ENCODE measurements at places on chromosomes 3 and 15.

GRCh38 chr3:171648069-171648468 is 162.2 kb downstream of the PLD1 start:
- no peak for DNase-seq

GRCh38 chr15:34795267-34796081 is at the start of gene ACTC1:
ACTC1 (minus strand) TSS chr15:34795549; CDS start chr15:34794808, 741 bp downstream.
- no peak for DNase-seq

GRCh38 chr3:58880182-58880581 is 169.6 kb downstream of the CFAP20DC start:
- no peak for DNase-seq

DNA sequence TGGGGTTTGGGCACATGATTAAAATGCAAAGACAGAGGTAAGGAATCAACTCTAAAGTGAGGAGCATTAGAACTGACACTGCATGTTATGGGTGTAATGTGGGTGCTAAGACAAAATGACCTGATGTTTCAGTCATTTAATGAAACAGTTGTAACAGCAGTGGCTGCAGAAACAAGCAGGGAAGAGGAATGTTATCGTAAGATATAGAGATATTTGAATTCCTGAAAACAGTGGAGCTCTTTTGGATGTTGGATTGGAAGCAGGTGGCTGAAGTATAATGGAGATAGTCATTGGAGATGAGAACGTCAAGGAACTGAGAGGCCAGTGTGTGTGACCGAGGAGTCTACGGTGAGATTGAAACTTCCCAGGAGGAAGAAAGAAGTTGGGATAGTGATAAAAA is 1065.2 kb downstream of the ZPLD1 start:
- no peak for DNase-seq

DNA sequence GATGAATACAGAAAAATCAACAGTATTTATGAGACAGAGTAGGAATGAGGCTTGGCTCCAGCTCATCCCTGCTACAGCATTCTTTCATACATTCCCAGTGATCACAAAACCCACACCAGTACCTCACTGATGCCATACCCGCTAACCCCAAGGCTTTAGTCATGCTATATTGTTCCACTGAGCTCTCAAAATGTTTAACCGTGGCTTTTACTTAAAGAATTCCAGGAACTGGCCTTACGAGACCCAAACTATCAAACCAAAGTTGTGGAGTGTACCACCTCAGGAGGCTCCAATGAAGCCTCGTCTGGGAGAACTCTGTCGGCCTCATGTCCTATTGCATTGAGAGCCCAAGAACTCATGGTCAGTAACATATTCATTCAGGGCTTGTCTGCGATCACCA is 278.9 kb downstream of the ULK4 start:
- DNase-seq: no peak

DNA sequence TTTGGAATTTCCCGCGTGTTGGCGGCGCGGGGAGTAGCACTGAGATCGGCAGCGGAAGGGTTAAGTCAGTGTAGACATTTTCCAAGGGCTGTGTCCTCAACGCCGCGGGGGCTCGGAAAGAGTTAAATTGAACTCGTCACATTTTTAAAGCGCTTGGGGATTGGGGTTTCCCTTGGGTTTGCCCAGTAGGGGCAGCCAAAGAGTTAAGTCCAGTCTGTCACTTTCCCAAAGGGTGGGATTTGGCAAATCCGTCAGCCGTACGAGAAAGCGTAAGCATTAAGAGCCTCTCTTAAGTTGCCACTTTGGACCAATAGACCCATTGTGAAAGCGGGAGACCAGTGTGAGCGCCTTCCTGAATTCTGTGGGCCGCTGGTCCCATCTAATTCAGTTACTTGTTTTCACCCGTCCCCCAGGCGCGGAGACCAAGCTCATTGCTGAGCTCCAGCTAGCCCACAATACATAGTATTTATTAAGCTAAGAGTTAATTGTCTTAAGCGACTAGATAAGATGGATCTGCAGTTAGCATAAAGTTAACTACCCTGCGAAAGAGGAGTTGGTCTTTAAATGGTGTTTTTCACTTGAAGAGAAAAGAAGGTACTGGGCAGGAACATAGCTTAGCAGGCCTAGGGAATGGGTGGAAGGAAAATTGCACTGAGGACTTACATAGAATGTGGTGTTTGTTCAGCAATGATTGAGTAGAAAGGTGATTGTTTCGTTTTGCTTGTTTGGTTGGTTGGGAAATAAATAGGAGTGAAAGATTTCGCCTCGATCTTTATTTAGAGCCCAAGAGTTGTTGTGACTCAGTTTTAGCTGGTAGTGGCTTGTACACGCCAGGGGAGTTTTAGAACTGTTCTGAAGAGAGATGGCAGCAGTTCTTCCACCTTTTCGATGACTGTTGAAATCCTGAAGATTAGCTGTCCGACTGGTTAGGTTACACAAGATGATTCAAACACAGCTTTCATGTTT is 932 bp downstream of the ARL8B start:
- no peak for DNase-seq

DNA sequence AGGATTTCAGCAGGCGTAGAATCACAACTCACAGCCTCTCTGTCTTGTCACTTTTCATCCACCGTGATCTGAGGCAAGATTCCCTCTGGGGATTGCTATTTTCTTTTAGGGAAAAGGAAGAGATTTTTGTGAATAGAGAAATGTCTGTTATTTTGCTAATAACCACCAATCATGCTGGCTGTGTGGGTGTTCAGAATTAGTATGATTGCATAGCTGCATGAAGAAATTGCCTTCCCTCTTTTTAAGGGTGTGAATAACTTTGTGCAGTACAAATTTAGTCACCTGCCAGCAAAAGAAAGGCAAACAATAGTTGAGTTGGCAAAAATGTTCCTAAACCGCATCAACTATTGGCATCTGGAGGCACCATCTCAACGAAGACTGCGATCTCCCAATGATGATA is 60.8 kb downstream of the KAT2B start:
- no peak for DNase-seq

DNA sequence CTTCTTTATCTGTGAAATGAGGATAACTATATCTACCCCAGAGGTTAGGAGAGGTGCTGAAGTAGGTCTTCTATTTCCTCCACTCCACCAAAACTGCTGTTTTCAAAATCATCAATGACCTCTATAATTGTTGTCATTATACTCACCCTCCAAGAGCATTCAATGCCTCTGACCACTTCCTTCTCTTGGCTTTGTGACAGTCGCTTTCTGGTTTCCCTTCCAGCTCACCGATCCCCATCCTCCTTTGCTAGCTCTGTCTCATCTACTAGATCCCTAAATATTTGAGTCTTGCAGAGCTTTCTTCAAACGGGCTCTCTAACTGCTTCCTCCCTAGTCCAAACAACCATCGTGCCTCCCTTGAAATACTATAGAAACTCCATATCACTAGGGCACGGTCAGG is 153.5 kb downstream of the RPLP1 start:
- DNase-seq: no peak

DNA sequence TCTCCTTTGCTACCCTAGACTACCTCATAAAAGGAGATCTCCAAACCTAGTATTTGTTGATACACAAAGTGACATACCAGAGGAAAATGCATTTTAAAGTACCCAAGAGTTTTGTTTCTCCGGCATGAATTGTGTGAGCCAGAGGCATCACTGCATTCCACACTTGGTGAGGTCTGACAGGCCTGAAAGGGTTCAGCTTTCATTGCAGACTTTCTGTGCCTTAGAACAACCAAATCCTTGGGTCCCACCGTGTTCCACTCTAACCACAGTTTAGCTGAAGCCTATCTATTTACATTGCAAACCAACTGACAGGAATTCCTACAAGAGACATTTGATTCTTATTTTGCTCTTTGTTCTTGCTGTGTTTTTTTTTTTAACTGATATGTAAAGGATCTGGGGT is 21.0 kb upstream of the EID1 start:
- DNase-seq: no peak

- DNase-seq: no peak
Observed at GRCh38 chr3:68855620-68856019, 76.7 kb downstream of the TAFA4 start.

GRCh38 chr3:183444748-183445147 is 16.3 kb upstream of the MCF2L2 start:
- no peak for DNase-seq

GRCh38 chr3:108183181-108183580 is 39.0 kb downstream of the IFT57 start:
- DNase-seq: no peak

- DNase-seq: no peak
Observed at GRCh38 chr3:111076732-111077131, 5.1 kb downstream of the NECTIN3 start.

- DNase-seq: no peak
Observed at GRCh38 chr3:69560116-69560515, 174.2 kb upstream of the FRMD4B start.

DNA sequence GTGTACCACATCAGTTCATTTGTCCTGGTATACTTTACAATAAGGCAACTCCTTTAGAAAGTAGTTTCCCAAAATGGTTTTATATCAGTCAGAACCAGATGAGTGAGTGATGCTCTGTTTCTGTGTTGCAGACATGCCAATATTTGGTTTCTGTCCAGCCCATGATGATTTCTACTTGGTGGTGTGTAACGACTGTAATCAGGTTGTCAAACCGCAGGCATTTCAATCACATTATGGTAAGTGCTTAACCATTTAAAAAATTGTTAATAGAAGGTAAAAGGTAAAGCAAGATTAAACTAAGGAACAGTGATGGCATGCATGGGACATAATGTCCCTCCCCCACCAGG is 40.0 kb upstream of the SCAANT1 start:
- no peak for DNase-seq

DNA sequence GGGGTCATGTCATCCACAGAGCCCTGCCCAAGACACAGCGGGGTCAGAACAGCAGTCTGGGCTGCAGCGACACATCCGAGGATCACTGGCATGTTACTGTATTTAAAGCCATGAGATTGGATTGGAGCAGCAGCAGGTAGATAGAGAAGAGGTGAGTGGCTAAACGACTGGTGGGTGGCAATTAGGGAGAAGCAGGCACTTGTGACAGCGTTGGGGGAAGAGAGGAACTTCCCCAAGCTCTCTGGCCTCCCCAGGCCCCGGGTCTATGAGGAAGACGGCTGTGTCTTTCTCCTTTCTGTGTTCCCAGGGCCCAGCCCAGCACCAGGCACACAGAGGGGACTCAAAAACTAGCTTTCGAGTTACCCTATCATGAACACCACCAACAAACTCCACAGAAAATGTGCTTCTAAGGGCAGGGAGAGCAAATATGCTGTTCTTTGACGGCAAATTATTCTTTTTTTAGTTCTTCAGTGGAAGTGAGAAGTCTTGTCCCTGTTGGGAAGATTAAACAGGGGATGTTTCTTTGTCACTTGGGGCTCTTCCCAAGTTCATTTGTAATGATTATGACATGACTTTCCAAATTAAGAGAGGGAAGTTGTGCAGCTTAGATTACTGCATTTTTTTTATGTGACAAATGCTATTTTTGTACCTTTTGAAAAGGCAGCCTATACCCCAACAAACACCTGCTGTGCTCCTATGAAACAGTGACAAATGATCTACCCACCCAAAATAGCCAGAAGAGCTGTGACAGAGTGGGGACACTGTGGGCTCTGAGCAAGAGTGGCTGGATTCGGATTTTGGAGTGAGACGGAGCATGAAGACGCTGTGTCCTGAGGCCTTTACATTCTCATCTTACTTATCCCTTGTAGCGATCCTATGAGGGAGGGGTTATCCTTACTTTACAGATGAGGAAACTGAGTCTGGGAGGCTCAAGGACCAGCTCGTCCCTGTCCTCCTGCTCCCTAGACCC is 7.2 kb upstream of the SYNM start:
- no peak for DNase-seq

DNA sequence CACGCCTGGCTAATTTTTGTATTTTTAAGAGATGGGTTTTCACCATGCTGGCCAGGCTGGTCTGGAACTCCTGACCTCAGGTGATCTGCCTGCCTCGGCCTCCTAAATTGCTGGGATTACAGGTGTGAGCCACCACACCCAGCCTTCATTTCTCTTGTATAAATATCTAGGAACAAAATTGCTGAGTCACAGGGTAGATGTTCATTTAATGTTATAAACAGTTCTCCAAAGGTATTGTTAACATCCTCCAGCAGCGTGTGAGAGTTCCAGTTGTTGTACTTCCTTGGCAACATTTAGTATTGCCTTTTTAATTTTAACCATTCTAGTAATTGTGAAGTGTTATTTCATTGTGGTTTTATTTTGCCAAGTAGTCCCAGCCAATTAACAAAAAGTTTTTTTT is 23.6 kb upstream of the MTMR14 start:
- no peak for DNase-seq

DNA sequence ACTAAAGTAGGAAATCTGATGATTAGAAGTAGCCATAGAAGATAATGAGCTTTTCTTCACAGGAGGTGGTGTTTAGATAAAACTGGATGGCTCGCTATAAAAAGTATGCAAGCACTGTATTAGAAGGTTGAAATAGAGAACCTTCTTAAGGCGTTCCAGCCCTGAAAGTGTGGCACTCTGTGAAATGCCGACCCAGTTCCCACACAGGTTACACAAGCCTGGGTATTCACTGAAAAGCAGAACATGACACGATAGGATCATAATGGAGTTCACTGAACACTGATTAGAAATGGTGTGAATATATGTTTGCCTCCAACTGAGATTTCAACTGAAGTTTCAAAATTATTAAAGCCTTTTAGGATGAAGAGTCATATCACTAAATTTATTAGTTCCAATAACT is 15.0 kb upstream of the LRRC34 start:
- DNase-seq: no peak

GRCh38 chr3:58792921-58793451 is 126.4 kb upstream of the FAM3D start:
- DNase-seq: no peak

DNA sequence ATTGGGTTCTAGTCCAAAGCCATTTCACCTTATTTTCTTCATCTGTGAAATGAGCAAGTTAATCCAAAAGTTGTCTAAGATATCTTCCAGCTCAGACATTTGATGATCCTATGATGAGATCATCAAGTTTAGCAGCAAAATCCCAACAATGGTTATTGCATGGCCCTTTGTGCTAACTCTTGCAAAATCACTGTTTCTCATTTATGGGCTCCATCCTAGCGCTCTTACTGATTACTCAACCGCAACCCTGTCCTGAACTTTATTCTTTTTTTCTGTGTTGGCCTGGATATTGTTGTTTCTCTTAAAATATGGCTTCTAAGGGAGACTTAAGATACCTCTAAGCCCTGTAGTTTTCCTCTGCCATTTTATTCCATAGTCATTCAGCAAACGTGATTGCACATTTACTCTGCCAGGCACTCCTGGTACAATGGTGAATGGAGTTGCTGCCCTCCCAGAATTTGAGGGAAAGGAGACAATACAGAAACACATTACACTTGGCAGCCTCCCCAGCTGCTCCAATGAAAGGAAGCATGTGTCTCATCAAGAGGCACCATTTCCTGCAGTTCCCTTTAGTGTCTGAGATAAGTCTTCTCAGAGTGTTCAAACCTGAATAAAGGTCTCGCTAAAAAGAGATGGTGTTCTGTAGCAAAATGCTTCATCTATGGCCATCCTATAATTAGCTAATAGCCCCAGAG is 4.4 kb downstream of the GXYLT2 start:
- DNase-seq: no peak

- no peak for DNase-seq
Observed at GRCh38 chr3:59262076-59262498, 212.3 kb upstream of the CFAP20DC start.

DNA sequence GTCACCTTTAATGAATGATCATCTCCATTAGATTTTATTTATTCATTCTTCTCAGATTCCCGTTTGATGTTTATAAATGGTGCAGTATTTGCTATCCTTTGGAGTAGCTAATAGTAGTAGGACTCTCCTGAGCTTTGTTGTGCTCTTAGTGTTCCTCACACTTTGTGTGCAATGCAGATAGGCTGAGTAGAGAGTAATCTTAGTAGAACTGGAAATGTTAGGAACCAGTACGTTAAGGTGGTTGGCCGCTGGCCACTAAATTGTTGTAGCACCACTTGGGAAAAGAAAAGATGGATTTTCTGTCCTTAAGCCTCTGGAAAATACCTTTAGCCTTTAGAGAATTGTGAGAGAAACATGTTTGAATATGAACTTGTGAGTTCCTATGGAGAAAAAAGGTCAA is 19.9 kb upstream of the EBLN2 start:
- no peak for DNase-seq
